Activated naive CD4-positive, alpha-beta T cell treated with anti-CD3 and anti-CD28 coated beads, Interleukin-2, amount 50 U/mL, for 16 hours (primary cell): ENCODE measurements at places on chromosomes 11 and 22.

DNA sequence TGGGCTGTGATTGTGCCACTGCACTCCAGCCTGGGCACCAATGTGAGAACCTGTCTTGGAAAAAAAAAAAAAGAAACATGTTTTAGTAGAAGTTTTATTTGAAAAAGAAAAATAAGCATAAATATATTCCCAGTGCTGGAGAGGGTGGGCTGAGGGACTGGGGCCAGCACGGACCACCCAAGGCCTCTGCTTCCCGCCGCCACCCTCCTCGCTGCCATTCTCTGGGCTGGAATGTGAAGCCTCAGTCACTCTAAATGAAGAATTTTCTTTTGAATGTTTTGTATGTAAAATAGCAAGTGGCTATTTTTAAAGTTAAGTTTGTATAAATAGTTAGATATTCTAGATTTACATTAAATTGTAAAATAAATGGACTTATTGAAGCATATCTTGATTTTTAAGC, 5.1 kb upstream of the TRMU start:
- no peak for DNase-seq

- no peak for DNase-seq
Observed at GRCh38 chr11:113153847-113154246, 160.5 kb upstream of the TTC12 start.

DNA sequence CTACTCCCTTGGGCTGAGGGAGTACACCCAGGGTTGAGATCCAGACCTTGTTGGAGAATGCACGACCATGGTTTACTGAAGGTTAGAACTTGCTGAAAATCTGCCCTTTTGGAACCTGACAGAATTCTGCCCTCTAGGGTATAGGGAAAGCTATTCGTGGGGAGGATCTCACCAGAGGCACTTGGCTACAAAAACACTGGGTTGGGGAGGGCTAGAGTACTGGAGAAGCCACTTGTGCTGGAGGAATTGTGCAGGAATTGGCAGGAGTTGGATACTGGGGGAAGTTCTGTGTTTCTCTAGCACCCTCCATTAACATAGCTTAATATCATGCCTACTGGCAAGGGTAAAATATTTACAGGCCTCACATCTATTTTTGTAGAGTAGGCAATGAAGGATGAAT, 55.8 kb downstream of the PPME1 start:
- no peak for DNase-seq

DNA sequence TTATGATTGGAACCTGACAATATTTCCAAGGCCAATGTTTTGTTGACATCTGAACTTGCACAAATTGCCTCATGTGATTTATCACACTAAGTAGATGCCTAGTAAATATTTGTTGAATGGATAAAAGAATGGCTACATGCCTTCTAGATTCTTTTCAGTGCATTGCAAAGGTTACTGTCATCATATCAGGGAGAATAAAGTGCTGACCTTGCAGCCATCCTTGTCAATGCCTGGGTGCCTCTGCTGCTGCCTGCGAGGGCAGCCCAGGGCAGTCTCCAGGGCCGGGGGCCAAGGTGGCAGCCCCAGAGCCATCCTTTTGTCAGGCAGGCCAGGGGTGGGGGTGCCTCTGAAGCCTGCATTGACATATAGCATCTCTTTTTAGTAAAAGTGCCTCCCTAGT, 325.6 kb upstream of the MTNR1B start:
- no peak for DNase-seq
